Activated CD4-positive, alpha-beta T cell treated with anti-CD3 and anti-CD28 coated beads for 4 hours (primary cell): ENCODE measurements at places on chromosomes 7 and 10.

DNA sequence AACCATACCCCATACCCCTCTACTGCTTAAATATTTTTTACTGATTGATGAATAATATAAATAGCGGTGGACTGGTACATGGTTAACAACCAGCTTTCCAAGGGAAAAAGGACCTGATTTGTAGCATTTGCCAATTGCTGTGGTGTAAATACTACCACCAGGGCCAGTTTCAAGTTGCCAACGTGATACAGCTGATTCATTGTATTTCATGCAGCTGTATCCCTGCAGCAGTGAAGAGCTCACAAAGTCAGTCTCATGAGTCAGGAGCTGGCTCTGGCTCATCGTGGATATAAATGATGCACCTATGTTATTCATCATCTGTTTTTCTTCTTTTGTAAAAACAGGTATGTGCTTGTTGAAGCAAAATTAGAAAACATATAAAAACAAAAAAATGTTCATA lies 15.2 kb downstream of the CALML5 start:
- no peak for DNase-seq

- DNase-seq, result no peak
Measured at GRCh38 chr7:128945668-128946366, 8.1 kb downstream of the IRF5 start.

- DNase-seq, result no peak
Measured at GRCh38 chr10:43376828-43377423, 5.5 kb downstream of the FXYD4 start.

GRCh38 chr7:30923774-30924413 lies 12.2 kb downstream of the AQP1 start:
- DNase-seq, result no peak

DNA sequence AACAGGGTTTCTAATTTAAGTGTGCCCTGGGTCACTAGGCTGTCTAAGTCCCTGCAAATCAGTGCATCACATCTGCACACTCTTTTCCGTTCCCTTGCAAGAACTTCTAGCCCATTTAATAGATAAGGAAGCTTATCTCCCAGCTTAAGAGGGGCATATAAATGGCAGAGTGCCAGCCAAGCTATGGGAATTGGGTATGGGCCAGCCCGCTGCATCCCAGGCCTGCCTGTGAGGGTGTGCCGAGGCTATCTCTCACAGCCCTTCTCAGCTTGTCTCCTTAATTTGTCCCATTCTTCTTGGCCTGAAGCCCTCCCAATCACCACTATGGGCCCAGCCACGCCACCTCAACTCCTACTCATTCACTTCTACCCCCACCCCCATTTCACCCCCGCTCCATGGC lies 14.7 kb downstream of the AQP1 start:
- no peak for DNase-seq
